Activated CD8-positive, alpha-beta T cell treated with anti-CD3 and anti-CD28 coated beads for 36 hours (primary cell): ENCODE measurements at places on chromosomes 6 and 20. TPM values are rescaled to one million over a fixed set of nuclear protein-coding genes. Genes with fewer than 3 reads are reported as not detected.

GRCh38 chr6:43990627-43991619 lies 136.3 kb downstream of the MRPL14 start:
- no peak for DNase-seq

DNA sequence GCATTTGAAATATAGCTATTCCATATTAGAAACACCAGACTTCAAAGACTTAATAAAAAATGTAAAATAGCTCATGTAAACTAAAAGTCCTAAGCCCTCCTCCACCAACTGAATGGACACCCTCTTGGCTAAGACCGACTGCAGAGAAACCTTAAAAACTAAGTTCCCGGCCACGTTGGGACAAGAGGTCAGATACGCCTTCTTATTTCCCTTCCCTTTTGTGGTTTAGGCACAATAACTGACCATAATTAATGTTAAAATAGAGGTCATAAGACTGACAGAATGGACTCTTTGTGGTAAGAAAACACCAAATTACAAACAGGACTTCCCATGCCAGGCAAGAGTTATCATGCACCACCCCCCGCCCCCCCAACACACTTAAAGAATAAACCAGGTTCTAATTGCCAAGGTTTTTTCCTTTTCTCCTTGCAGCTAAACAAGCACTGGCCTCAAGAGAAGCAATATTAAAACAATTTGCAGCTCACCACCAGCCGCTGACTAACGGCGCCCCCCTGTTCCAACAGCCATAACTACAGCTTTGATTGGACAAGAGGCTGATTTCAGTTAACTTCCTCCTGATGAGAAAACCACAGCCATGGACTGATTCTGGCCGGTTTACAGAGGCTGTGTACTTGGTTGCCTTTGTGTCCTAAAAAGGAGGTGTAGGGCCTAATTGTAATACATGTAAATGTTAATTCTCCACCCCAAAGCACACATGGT lies 10.7 kb upstream of the LAMP5 start:
- DNase-seq = no peak

DNA sequence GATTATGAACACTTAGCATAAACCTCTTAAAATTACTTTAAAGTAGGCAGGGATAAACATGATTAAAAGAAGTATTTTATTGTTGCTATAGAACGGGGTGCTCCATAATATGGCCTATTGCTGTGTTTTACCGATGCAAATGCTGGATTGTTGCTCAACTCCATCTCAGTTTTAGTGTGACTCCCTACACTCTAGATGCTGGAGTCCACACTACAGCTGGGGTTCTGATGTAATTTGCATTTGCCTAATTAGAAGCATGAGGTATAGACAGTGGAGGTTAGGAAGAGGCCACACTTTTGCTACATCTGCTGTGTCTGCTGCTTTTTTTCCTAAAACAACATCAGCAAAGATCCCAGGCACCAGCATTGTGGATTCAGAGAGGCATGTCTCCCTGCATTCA lies 6.7 kb upstream of the HMGN3 start:
- no peak for DNase-seq

GRCh38 chr6:96907498-96907897 lies 9.8 kb upstream of the NDUFAF4 start:
- peak; percentile 79 for DNase-seq

CDS2 gene
- total RNA-seq = 34.7 TPM

PLAGL2 gene
- total RNA-seq = 70.6 TPM

DNA sequence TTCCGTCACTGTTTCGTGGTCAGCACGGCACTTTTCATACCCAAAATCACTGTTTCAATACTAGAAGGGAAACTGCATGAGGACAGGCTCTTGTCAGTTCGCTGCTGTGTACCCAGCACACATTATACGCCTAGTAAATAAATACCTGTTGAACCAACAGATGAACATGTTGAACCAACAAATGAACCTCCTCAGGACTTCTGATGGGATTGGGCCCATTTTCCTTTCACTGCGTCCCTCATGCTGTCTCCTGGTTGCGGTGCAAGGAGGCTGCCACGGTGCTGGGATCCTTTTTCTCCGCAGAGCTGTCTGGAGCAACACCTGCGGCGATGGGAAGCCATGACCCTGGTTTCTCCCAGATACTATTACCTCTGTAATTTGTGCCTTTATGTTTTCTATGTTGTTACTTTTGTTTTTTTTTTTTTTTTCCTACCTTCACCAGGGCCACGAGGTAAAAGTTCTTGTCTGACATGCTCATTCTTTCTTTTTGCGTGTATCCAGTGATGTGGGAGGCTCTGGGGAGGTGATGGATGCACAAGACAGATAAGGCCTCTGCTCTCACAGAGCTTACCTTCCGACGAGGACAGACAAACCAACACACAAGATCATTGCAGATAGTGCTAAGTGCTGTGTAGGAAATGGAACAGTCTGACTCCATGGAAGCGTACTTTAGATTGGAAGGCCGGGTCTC lies 1.1 kb downstream of the VAPB start:
- DNase-seq = no peak

TMC2 gene
- total RNA-seq = not detected

GRCh38 chr6:134198093-134198492 lies 119.8 kb downstream of the SGK1 start:
- no peak for DNase-seq

- no peak for DNase-seq
Observed at GRCh38 chr6:69280858-69281257, 516.0 kb downstream of the LMBRD1 start.

NRN1 gene
- 5.9 TPM for total RNA-seq

ZNF341 gene
- 5.0 TPM for total RNA-seq

PPIL6 gene
- 0.38 TPM for total RNA-seq

DNA sequence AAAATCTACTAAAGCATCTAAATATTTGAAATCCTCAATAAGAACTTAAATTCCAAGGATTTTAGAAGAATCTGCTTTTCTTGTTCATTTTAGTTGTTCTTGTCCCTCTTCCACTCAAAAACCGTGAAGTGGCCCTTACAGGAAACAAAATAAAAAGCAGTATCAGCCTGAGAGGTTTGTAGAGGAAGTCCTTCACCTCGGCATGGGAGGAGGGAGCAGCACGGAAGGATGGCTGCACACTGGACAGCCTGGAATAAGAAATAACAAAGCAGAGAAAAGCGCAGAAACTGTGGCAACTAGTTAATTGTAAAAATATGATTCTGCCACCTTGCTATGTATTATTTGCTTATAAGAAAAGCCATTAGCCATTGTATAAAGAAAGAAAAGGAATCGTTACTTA lies 46.1 kb downstream of the RALGAPA2 start:
- no peak for DNase-seq

PKHD1 gene
- not detected for total RNA-seq

DNA sequence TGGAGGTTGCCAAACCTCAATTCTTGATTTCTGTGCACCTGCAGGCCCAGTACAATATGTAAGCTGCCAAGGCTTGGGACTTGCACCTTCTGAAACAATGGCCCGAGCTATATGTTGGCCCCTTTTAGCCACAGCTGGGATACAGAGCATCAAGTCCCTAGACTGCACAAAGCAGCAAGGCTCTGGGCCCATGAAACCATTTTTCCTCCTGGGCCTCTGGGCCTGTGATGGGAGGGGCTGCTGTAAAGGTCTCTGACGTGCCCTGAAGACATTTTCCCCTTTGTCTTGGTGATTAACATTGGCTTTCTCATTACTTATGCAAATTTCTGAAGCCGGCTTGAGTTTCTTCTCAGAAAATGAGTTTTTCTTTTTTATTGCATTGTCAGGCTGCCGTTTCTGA lies 40.5 kb upstream of the SLC35F1 start:
- DNase-seq = no peak

DNA sequence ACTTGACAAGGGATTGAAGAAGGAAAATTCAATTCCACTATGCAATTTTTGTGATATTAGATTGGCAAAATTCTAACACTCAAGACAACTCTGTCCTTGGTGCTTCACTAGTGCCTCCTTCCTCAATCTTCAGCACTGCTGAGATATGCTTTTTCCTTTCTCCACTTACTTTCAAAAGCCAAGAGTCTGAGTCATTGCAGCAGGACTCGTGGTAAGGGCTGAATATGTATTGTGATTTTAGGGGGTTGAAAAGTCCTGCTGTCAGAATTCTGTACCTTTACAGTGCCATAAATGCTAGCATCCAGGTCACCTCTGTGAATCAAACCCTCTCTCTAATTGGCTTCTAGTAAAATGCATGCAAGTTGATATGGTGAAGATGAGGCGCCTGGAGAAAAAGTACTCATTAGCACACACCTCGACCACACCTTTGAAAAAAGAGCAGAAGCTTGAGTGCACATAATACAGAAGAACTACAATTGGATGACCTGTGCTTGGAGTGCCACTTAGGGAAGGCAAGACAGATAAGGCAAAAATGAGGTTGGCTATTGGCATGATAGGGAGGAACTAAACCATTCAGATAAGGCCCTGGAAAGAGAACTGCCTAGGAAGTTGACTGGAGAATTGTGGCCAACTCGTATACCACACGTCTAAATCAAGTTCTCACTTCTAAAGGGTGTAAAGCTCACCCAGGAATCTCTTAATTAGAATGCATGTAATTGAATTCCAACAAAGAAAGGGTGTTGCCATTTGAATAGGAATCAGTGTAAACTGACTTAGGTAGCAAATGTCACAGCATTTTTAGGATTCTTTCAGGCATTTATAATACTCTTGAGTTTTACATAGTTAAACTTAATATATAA lies 43.6 kb upstream of the FAM83B start:
- DNase-seq = no peak

GRCh38 chr6:112305795-112306564 lies 41.1 kb upstream of the RFPL4B start:
- no peak for DNase-seq

DNA sequence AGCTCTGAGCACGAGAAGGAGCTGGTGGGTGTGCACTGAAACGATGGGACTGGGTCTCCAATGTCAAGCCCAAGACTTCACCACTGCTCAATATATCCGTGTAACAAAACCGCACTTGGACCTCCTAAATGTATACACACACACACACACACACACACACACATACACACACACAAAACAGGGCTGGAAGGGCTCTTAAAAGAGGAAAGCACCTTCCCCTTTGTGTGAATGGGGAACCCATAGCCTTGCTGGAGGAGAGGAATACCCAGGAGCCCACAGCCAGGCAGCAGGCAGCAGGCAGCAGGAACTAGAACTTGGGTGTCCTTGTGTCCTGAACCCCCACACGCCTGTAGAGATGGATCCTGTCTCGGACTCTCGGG lies 29.8 kb downstream of the TGM2 start:
- no peak for DNase-seq

DNA sequence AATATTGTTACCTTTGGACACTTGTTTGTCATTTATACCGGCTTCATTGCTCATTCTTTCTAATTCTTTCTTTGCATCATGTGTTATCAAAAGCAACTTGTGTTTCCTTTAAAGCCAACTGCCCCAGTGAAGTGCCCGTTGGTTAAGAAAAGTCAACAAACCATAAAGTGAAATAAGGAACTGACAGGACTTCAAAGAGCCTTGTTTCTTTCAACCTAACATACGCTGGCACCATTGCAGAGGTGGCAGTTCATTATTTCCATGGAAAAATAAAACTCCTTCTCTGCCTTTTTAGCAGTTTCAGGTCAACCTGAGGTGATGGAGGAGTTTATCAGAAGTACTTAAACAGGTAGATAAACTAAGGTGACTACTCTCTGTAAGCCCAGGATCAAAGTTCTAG lies 28.8 kb downstream of the FERMT1 start:
- DNase-seq = no peak

GRCh38 chr6:132961122-132961521 lies 146.8 kb downstream of the RPS12 start:
- DNase-seq = no peak

DNA sequence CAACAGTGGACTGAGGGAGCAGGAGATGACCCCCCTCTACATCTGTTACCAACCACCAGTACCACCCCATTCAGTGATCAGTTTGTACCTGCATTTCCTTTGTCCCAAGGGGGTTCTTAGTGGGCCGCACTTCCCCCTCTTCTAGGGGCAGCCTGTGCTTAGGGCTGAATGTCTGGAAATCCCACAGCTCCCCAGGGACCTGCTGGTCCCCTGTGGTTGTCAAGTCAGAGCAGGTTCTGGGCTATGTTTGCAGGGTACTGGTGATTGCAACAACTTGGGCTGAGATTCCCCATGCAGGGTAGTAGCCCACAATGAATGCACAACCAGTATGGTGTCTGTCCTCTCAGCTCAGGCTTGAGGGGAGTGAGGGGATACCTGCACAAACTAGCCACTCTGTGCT lies 39.7 kb upstream of the COL10A1 start:
- no peak for DNase-seq

PLCB4 gene
- not detected for total RNA-seq

PLCB1 gene
- 3.1 TPM for total RNA-seq

GRCh38 chr20:63648190-63648589 lies 5.0 kb downstream of the STMN3 start:
- no peak for DNase-seq

DNA sequence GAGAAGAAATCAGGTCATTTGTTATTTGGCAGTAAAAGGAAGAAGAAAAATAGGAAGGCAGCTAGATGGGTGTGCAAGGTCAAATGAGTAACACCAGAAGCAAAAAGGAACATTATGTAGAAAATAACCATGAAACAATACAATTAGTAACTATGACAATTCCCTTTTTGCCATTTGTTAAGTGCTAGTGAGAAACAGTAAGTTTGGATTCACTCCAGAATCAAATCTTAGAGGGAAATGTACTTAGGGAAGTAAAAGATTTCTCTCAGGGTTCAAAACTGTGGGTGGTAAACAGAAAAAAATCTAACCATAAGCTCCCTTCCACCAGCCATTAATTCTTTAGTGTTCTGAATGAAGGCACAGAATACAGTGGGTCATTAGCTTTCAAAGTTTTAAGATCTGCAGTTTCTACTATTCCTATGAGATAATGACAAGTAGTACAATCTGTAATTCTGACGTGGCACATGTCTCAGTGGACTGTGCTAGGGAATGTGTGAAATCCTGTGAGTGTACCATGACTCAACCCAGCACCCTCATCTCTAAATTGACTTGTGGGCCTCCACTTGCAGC lies 17.1 kb downstream of the REPS1 start:
- peak; percentile 52 for DNase-seq

DNA sequence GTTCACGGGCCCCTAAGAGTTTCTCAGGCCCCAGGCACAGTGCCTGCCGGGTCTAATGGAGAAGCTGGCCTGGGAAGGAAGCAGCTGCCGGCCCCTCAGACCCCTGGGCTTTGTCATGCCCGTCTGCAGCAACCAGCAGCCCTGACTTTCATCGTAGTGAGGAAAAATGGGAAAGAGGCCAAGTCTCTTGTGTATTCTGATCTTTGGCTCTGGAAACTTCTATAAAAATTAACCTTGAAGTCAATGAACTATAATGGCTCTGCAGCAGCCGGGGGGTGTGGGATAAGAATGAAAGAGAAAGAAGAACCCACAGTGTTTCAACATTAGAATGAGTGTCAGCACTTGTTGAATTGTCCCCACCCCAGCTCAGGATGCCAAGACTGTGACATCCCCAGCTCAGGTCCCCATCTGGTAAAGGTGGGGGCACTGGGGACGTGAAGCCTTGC lies 12.9 kb downstream of the TGM2 start:
- DNase-seq = no peak

DNA sequence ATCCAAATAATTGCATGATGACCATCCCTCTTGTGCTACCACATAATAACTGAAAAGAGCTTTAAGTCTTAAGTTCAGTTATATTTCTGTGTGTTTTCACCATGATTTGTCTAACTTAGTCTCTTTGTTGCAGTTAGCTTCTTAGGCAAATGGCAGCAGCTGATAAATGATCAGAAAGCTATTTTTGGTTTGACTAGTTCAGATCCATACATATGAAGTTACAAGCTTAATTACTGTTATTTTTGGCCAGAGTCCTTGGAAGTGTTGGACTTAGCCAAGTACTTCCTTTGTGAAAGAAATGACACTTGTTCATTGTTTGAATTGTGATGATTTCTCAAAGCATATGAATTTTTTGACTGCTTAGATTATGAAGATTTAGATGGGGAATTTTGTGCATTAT lies 54.2 kb downstream of the HIVEP1 start:
- no peak for DNase-seq
